ENCODE measurements at places on chromosomes 6 and 20.

DNA sequence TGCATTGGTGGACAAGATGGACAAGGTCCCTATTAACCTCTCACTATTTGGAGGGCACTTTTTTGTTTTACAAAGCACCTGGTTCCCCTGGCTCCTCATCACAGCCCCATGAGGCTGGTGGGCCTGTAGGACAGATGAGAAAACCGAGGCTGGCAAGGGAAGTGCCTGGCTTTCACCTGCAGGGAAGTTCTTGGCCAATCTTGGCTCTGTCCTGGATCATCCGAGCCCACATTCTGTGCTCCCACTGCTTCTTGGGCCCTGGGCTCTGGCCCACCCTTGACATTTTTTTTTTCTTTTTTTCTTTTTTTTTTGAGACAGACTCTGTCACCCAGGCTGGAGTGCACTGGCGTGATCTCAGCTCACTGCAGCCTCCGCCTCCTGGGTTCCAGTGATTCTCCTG, 14.7 kb downstream of the SLC13A3 start:
- no peak for DNase-seq

GRCh38 chr6:19772891-19773290, 64.3 kb upstream of the ID4 start:
- no peak for DNase-seq

- no peak for DNase-seq
These were observed 34.3 kb downstream of the SLC22A23 start for GRCh38 chr6:3422435-3423070.

GRCh38 chr20:59452856-59453255, 151.5 kb upstream of the PHACTR3 start:
- DNase-seq = no peak

DNA sequence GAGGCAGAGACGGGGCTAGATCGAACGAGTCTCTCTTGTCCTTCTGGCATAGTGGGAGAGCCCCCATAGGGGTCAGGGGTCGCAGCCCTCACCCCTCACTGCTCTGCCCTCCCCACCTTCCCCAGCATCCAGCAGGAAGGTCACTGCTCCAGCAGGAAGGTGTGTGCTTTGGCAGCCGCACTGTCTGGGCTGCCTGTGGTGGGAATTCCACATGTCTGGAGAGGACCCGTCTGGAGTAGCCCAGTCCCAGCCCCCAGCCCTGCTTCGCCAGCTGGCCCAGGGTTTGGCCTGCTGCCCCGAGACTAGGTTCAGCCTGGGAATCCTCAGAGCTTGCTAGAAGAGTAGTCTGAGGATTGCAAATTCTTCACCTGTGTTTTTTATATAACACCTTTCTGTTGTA, 2.5 kb upstream of the R3HDML start:
- DNase-seq = no peak

GRCh38 chr20:37385176-37385575, 39.2 kb downstream of the SRC start:
- no peak for DNase-seq

- no peak for DNase-seq
These were observed 100.2 kb upstream of the CDYL start for GRCh38 chr6:4676016-4676415.

GRCh38 chr6:34381081-34381480, 11.4 kb downstream of the NUDT3 start:
- DNase-seq = no peak

GRCh38 chr6:41580690-41581089, 34.5 kb downstream of the FOXP4 start:
- DNase-seq = no peak

- DNase-seq = no peak
These were observed 26.4 kb downstream of the RPP40 start for GRCh38 chr6:4977468-4977867.

GRCh38 chr20:16064989-16065707, 508.1 kb downstream of the KIF16B start:
- no peak for DNase-seq

- no peak for DNase-seq
These were observed 241.6 kb downstream of the BMP7 start for GRCh38 chr20:57024849-57025248.
